ENCODE measurements at places on chromosomes 2 and 18. TPM values are rescaled to one million over a fixed set of nuclear protein-coding genes. Genes with fewer than 3 reads are reported as not detected.

MMADHC gene
- total RNA-seq: 52.9 TPM

MTA3 gene
- 23.1 TPM for total RNA-seq

ZNF396 gene
- 3.9 TPM for total RNA-seq

ITGA4 gene
- 3.4 TPM for total RNA-seq

DNA sequence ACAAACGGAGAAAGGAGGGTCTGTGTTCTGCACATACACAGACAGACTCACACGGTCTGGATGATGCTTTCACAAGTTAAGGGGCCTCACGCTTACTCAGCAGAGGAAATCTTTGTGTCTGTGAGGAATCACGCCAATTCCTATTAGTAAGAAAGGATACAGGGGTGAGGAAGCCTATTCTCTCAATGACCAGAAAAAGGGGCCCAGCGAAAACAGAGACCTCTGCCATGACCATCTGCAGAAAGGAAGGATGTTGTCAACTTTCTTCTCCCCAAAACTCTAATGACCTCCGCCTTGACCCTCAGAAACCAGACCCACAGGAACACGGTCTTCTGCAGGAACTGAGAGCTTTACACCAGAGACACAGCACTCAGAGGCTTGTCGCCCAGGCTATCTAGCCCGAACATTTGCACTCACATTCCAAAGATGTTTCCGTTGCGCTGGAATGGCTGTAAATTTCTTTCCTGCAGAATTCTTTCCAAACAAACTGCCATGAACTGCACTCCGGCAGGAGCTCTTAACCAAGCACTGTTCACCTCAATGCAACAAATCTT is 186.3 kb downstream of the TCF4 start:
- no peak overlapping the region for H3K27ac ChIP-seq
- no peaks in the 10 kb centered on the region for H3K36me3 ChIP-seq
- H3K4me1 ChIP-seq: peaks cover 3% of the 10 kb centered on the region
- H3K4me3 ChIP-seq: no peak overlapping the region

DNA sequence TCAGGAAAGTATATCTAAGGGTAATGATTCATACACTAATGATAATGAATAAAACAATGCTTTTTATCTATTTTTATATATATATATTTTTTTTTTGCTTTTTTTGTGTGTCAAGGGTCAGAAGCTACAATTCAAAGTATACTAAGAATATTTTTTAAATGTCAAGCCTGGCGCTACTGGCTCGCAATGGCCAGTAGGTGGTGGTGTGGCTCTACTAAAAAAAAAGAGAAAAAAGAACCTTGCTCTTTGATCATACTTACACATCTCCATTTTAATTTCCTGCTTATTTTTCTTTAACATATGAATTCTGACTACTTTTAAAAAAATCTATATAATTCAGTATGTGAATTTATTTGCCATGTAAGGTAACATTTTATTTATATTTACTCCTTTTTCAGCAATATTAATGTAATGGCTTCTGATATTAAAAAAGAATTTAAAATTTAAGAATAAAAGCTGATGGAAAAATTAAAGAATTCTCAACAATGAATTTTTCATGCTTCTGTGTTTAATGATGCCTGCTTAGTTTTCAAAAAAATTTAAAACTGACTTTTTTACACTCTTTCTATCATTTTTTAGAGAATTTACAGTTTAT is 232.9 kb downstream of the GULP1 start:
- H3K4me3 ChIP-seq: no peak overlapping the region
- H3K4me1 ChIP-seq: peaks cover 11% of the 10 kb centered on the region

MATN3 gene
- not detected for total RNA-seq

RSAD2 gene
- under 0.01 TPM for total RNA-seq

GRCh38 chr2:48380989-48381625 is 148.8 kb upstream of the STON1 start:
- H3K4me1 ChIP-seq: no peaks in the 10 kb centered on the region
- no peak overlapping the region for H3K4me3 ChIP-seq
- no peaks in the 10 kb centered on the region for H3K27me3 ChIP-seq
- H3K36me3 ChIP-seq: peaks cover 4% of the 10 kb centered on the region

DNA sequence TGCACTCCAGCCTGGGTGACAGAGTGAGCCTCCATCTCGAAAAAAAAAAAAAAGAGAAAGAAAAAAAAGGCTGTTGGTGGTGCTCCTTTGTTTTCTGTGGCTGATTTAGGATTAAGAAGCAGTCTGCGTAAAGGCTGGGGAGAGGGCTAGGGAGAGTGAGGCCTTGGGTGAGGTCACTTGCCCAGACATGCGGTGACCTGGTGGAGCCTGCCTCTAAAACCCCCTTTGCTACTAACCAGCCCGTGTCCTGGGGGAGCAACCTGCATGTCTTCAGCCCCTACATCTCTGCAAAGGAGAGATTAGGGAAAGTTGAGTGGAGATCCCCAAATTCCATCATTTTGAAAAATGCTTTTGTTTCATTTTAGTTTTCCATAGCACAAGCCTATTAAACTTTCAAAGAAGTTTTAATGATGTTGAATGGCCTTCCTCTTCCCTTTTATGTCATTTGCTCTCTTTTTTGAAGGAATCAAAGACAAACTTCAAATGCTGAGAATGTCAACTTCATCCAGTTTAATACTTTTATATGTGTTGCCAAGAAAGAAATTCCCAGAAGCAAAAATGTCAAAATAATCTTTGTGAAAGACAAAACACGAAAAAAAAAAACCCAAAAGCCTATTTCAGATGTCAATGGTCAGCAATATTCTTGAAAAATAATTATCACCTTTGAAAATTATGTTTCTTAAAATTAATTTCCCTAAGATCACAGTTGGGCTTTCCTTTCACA is 38.9 kb upstream of the RALBP1 start:
- no peaks in the 10 kb centered on the region for H3K36me3 ChIP-seq
- no peaks in the 10 kb centered on the region for H3K27me3 ChIP-seq
- no peaks in the 10 kb centered on the region for H3K4me1 ChIP-seq

EGR4 gene
- not detected for total RNA-seq

GRCh38 chr2:66084948-66085590 is 349.9 kb upstream of the MEIS1 start:
- H3K4me1 ChIP-seq: no peaks in the 10 kb centered on the region
- H3K27ac ChIP-seq: no peak overlapping the region
- no peak overlapping the region for H3K4me3 ChIP-seq

DNA sequence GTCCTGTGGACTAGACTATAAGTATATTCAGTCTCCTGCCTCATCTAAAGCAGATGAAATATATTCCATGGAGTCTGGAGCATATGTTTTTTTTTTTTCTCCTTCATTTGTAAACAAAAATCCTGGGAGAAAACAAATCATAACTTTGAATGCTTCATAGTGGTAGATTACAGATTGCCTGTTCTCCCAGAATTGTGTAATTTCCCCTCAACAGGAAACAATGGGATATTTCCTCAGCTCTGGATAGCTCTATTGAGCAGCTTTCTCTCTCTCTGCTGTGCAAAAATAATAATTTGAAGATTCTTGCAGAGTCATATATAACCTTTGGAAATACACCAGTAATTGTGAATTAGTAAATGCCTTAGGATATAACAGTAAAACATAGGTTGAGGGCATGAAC is 1406.6 kb upstream of the ACVR2A start:
- no peak for DNase-seq
- no peaks in the 10 kb centered on the region for H3K36me3 ChIP-seq
- no peaks in the 10 kb centered on the region for H3K4me1 ChIP-seq
- no peak overlapping the region for H3K27ac ChIP-seq
- no peaks in the 10 kb centered on the region for H3K27me3 ChIP-seq

- H3K4me3 ChIP-seq: no peak overlapping the region
- no peaks in the 10 kb centered on the region for H3K27me3 ChIP-seq
- no peak overlapping the region for H3K27ac ChIP-seq
- DNase-seq: no peak
- no peaks in the 10 kb centered on the region for H3K4me1 ChIP-seq
Observed at GRCh38 chr2:25692143-25692542, 18.8 kb upstream of the DTNB start.

DNA sequence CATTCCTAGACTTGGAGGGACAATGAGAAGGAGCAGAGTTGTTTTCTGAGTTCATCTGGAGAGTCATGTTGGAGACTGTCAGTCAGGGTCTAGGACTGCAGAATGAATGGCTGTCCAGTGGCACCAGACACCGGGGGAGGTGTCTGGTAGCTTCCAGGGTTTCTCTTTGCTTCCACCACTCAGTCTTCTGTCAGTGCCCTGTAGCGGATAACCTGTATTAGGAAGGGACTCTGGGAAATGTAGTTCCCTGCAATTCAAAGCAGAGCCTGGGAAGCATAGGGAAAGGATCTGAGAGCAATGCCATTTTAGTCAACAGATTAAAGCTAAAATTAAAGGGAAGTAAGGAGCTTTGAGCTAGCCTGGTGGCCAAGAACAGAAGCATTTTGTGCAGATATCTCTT is 257.9 kb downstream of the THSD7B start:
- H3K27ac ChIP-seq: no peak overlapping the region
- H3K4me3 ChIP-seq: no peak overlapping the region
- no peak for DNase-seq
- no peaks in the 10 kb centered on the region for H3K4me1 ChIP-seq
- H3K27me3 ChIP-seq: no peaks in the 10 kb centered on the region
- H3K36me3 ChIP-seq: no peaks in the 10 kb centered on the region

TANC1 gene
- 23.1 TPM for total RNA-seq

BCL11A gene
- 16.2 TPM for total RNA-seq

ANO7 gene
- total RNA-seq: 1.6 TPM

MC2R gene
- total RNA-seq: not detected

GRCh38 chr2:12716032-12716281 is 779 bp upstream of the TRIB2 start:
- no peaks in the 10 kb centered on the region for H3K27me3 ChIP-seq
- DNase-seq: peak; percentile 84

FSIP2 gene
- total RNA-seq: 3.1 TPM

MOCOS gene
- total RNA-seq: 1.0 TPM

- H3K4me3 ChIP-seq: no peak overlapping the region
- no peaks in the 10 kb centered on the region for H3K4me1 ChIP-seq
- H3K27ac ChIP-seq: no peak overlapping the region
- DNase-seq: no peak
- H3K27me3 ChIP-seq: no peaks in the 10 kb centered on the region
Observed at GRCh38 chr2:122565364-122565763, 809.9 kb downstream of the TSN start.

DNA sequence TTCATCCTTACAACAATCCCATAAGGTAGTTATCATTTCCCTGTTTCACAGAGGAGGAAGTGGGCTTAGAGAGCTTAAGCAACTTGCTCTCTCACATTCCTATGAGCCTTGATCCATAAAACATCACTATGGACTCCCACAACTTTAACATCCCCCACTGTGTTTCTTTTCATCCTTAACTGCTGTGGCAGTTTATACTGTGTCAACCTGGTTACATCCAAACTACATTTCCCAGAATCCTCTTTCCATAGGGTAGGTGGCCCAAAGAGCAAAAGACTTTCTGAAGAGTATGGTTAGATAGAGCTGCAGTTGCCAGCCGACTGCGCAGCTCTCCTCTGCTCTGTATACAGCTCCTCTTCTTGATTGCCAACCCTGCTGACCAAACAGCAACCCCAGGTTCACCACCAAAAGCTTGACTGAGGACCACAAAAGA is 22.5 kb downstream of the MAP3K2 start:
- peaks cover 30% of the 10 kb centered on the region for H3K4me1 ChIP-seq
- no peaks in the 10 kb centered on the region for H3K36me3 ChIP-seq
- no peak overlapping the region for H3K4me3 ChIP-seq
- H3K27me3 ChIP-seq: no peaks in the 10 kb centered on the region

GRCh38 chr2:17263570-17263968 is 254.7 kb downstream of the RAD51AP2 start:
- H3K27ac ChIP-seq: no peak overlapping the region
- DNase-seq: no peak
- no peak overlapping the region for H3K4me3 ChIP-seq
- no peaks in the 10 kb centered on the region for H3K4me1 ChIP-seq
- no peaks in the 10 kb centered on the region for H3K27me3 ChIP-seq
- no peaks in the 10 kb centered on the region for H3K36me3 ChIP-seq

GRCh38 chr2:164657129-164657528 is 35.8 kb upstream of the GRB14 start:
- no peak for DNase-seq
- H3K4me3 ChIP-seq: no peak overlapping the region
- no peak overlapping the region for H3K27ac ChIP-seq

GRCh38 chr2:34664266-34664665 is 1065.2 kb upstream of the FAM98A start:
- no peak for DNase-seq
- peaks cover 3% of the 10 kb centered on the region for H3K4me1 ChIP-seq
- no peak overlapping the region for H3K27ac ChIP-seq
- no peak overlapping the region for H3K4me3 ChIP-seq
- H3K36me3 ChIP-seq: no peaks in the 10 kb centered on the region

GRCh38 chr2:78644854-78645253 is 380.6 kb upstream of the REG3G start:
- H3K36me3 ChIP-seq: no peaks in the 10 kb centered on the region
- no peaks in the 10 kb centered on the region for H3K4me1 ChIP-seq
- H3K4me3 ChIP-seq: no peak overlapping the region

GREB1 gene
- total RNA-seq: 19.8 TPM

GRCh38 chr2:101770726-101771125 is 73.2 kb downstream of the MAP4K4 start:
- H3K4me1 ChIP-seq: peaks cover 32% of the 10 kb centered on the region
- no peaks in the 10 kb centered on the region for H3K27me3 ChIP-seq
- H3K27ac ChIP-seq: no peak overlapping the region
- peak; percentile 39 for DNase-seq

SRBD1 gene
- total RNA-seq: 14.8 TPM

RASGRP3 gene
- 22.1 TPM for total RNA-seq

- no peaks in the 10 kb centered on the region for H3K36me3 ChIP-seq
- no peak for DNase-seq
- H3K27me3 ChIP-seq: no peaks in the 10 kb centered on the region
- H3K4me3 ChIP-seq: no peak overlapping the region
- H3K4me1 ChIP-seq: no peaks in the 10 kb centered on the region
Observed at GRCh38 chr18:68742206-68742605, 27.3 kb upstream of the TMX3 start.

GRCh38 chr2:223724861-223725260 is 112.5 kb downstream of the AP1S3 start:
- H3K4me1 ChIP-seq: peaks cover 5% of the 10 kb centered on the region
- no peak overlapping the region for H3K27ac ChIP-seq
- DNase-seq: no peak
- H3K27me3 ChIP-seq: no peaks in the 10 kb centered on the region

DNA sequence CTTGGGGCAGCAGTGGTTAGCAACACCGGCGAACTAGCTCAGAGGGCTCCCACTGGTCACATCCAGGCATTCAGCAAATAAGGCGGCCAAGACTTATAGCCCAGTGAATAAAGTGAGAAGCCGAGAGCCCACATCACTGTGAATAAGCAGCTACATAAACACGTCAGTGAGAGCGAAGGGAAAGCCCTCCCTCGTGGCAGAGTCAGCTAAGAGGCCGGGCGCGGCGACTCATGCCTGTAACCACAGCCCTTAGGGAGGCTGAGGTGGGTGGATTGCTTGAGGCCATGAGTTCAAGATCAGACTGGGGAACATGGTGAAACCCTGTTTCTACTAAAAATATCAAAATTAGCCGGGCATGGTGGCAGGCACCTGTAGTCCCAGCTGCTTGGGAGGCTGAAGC is 5.2 kb downstream of the D2HGDH start:
- peaks cover 9% of the 10 kb centered on the region for H3K4me1 ChIP-seq
- H3K27me3 ChIP-seq: no peaks in the 10 kb centered on the region
- no peaks in the 10 kb centered on the region for H3K36me3 ChIP-seq
- DNase-seq: no peak
